ENCODE measurements at places on chromosomes 7 and 10.

GRCh38 chr10:103651783-103652476 lies 158.4 kb downstream of the NEURL1 start:
- DNase-seq, result no peak

- DNase-seq, result no peak
Measured at GRCh38 chr10:113022265-113022664, 72.2 kb downstream of the TCF7L2 start.

- no peak for DNase-seq
Measured at GRCh38 chr7:43647339-43647672, 64.4 kb downstream of the STK17A start.

GRCh38 chr10:120929166-120929565 lies 78.0 kb downstream of the WDR11 start:
- DNase-seq, result no peak

DNA sequence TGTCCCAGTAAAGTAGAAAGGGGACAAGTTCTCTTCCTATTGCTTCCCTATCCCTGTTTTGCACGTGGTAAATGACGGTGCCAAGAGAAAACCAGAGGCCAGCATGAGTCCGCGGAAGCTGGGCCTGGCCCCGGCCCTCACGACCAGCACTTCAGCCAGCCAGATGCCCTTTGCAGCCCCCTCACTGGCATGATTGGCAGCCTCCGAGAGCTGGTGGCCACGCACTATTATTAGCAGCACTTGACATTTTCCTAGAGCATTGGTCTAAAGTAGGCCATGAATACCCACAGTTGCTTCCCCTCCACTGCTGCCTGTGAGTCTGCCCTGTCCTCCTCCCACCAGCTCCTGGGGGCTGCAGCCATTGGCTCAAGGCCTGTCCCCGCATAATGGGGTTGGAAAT lies 369.1 kb downstream of the PLXNA4 start:
- no peak for DNase-seq

- DNase-seq, result no peak
Measured at GRCh38 chr10:966466-967235, 21.6 kb upstream of the GTPBP4 start.

- no peak for DNase-seq
Measured at GRCh38 chr10:111974325-111974724, 209.2 kb downstream of the GPAM start.

- DNase-seq, result no peak
Measured at GRCh38 chr10:117745301-117745700, 202.8 kb downstream of the EMX2 start.

GRCh38 chr7:92621026-92621540 lies 30.9 kb upstream of the FAM133B start:
- DNase-seq, result peak; percentile 29

- no peak for DNase-seq
Measured at GRCh38 chr7:79461660-79462059, 8.2 kb upstream of the MAGI2 start.

DNA sequence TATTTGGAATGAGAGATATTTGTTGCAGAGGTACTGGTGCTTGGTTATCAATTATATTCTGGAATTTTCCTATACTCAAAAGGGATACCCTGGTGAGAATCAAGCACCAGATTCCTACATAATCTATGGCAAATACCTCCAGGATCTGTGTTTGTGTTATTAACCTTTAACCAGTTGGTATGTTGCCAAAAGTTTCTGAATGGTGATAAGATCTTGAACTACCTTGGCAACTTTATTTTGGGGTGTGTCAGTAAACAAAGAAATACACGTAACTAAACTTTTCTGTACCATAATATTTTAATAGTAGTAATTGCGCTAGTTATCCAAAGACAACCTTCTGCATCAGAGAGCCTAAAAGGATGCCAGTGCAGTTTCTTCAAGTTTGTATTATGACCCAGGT lies 13.4 kb downstream of the SCIN start:
- no peak for DNase-seq

DNA sequence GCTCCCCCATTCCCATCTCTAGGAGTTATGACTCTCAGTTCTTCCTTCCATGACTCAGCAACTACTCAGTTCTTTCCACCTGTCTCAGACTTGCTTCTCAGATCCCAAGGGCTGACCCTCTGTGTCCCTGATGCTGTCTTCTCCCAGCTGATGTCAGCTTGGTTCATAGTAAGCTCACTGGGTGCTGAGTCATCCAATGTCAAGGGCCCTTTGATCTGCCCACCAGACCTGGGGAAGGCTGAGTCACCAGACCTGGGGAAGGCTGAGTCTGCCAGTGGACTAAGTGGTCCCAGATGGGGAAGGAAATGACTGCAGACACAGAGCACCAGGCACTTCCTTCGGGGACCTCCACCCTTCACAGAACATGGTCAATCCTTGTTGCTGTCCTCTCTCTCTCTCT lies 76.1 kb upstream of the ZEB1 start:
- DNase-seq, result no peak

- no peak for DNase-seq
Measured at GRCh38 chr7:13990319-13990983, 985 bp upstream of the ETV1 start.

- no peak for DNase-seq
Measured at GRCh38 chr10:11699550-11700097, 42.6 kb upstream of the ECHDC3 start.

GRCh38 chr7:95478272-95479037 lies 7.3 kb upstream of the ASB4 start:
- no peak for DNase-seq

DNA sequence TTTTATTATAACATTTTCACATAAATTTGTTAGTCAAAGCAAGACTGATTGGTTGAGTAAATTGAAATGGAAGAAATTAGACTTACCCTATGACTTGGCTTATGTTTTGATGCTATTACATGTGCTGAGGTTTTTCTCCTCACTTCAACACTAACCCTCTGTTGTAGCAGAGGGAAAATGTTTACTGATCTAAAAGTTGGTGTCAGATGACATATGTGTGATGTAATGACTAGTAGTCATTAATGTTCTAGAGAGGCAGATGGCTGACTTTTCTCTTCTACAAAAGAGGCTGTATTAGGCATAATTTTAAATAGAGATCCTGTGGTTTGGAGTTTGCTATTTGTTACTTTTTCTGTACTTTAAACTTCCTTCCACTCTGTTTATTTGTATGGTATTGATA lies 266.0 kb downstream of the BBS9 start:
- no peak for DNase-seq

DNA sequence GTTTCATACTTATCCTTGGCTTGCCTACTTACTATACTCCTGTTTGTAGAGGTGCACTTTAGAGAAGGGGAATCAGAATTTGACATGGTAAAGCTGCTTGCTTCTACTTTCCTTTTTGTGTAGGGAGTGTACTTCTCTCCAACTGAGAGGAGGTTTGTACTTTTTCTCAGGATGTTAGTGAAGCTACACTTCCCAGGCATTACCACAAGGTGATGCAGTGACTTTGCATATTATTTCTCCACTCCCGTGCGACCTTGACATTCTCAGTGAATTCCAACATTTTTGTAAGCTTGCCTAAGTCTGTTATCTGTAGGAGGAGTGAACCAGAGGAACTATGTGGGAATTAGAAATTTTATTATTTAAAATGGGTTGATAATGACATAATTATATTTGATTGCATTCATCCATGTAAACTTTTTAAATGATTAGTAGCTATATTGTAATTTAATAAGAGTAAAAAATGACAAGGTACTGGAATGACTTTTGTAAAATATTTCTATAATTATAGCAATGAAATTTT lies 5.2 kb downstream of the TAX1BP1 start:
- DNase-seq, result no peak

DNA sequence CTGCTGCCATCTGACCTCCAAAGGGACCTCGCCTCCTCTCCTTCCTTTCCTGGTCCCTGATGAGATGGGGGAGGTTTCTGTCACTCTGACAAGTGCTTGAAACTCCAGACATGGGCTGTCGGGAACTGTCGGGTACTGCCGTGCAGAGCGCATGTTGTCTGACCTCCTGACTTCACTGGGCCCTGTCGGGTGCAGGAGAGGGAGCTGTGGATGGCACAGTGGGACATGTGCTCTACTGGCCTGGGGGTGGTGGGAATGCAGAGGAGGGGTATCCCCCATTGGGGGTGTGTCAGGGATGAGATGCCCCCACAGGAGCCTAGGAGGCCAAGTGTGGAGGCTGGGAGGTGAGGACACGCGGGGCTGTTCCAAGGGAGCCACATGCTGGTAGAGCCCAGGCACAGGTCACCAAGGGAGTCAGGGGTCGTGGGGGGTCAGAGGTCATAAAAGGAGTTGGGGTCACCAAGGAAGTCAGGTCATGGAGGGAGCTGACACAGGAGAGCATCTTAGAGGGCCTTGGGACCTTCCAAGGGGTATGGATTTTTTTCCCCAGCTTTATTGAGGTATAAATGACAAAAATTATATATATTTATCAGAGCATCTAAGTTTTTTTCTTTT lies 30.9 kb downstream of the TMEM120A start:
- no peak for DNase-seq

- DNase-seq, result no peak
Measured at GRCh38 chr7:12110425-12110824, 100.7 kb upstream of the TMEM106B start.

DNA sequence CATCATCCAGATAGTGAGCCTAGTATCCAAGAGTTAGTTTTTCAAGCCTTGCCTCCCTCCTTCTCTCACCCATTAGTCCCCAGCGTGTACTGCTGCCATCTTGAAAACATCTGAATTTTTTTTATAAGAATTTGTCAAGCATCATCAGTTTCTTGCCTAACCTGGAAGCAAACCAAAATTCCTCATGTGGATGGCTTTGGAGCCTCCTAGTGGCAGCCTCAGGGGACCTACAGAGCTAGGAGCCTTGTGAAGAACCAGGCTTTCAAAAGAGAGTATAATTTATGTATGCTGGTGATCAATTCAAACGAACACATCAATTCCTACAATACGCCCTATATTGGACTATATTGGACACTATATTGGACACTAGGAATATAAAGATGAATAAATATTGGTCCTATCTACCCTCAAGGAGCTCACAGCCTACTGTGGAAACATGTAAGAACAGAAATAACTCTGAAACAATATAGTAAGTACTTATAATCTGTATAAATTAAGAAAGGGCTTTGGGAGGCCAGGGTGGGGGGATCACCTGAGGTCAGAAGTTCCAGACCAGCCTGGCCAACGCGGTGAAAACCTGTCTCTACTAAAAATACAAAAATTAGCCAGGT lies 63.4 kb downstream of the HPSE2 start:
- no peak for DNase-seq

- DNase-seq, result no peak
Measured at GRCh38 chr10:34696423-34696822, 118.7 kb downstream of the PARD3 start.

DNA sequence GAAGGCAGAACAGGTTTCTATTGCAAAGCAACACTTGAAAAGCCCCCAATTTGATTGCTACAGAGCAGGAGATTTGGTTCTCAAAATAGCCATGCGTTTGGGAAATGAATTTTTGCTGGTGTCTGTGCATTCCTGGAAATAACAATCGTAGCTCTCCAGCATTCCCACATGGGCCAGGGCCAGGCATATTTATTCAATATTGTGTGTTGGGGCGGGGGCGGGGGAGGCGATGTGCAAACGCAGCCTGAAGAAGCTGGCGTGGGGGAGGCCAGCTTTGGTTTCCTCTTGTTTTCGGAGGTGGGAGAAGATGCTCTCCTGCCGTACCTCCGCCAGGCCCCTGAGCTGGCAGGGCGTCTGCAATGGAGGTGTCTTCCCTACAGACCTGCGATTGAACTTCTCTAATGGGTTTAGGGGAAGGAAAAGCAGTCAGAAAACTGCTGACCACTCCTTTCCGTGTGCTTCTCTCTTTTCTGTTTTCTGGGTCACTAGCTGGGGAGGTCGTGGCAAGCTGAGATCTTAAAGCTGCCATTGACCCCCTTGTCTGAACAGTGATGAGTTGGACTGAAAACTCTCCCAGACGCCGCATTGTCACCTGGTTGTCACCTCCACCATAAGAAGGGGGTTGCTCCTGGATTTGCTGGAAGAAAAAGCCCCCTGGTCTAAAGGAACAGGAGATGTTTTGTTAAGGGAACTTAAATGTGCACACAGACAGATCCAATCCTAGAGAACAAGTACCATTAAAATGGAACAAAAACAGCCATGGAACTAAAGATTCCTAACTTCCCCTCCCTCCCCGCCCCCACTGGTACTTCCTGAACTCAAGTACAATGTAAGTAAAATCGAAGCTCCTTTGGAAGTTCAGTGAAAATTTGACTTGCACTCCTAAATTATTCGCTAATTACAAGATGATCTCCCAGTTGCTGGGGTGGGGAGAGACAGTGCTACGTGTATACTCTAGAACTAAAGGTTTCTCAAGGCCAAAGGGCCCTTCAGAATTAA lies 56.4 kb upstream of the HABP2 start:
- no peak for DNase-seq

GRCh38 chr7:101978683-101979082 lies 161.3 kb downstream of the CUX1 start:
- no peak for DNase-seq

- DNase-seq, result no peak
Measured at GRCh38 chr10:28130267-28130666, 131.4 kb upstream of the ODAD2 start.

DNA sequence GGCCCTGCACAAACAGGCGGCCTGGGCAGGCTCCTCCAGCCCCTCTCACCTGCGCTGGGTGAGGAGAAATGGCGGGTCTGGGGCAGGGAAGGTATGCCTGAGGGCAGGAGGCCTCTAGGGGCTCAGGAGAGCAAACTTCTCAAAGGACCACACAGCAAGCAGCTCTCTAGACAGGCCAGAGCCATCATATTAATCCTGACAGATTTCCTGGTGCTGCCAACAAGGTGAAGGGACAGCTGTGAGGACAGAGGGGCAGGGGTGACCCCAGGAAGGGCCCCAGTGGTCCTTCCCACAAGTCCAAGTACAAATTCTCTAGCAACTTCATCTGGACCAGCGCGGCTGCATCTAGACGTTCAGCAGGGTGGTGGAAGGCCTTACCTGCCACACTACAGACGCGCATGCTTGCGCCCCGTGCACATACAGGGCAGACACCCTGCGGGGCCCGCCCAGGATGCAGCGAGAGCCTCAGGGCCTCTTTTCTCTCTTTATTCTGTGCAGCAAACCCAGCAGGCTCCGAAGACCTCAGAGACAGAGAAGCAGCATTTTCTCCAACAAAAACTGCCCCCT lies 62.1 kb downstream of the ZRANB1 start:
- DNase-seq, result no peak

DNA sequence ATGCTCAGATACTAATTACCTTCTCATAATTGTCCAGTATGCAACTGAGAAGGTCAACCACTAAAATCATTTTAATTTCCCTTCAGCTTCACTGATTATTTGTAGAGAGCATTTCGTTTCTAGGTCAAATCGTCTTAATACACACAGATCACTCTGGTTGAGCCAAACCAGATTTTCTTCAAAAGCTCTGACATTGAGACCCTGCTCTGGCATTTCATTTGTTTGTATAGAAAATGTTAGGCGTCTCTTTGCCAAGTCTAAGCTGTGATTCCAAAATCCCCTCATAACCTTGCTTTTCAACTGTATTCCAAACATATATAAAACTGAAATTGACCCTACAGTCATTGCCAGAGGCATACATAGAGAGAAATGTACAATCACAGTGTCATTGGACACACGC lies 520.0 kb downstream of the CNTNAP2 start:
- no peak for DNase-seq

Data from stimulated activated naive CD4-positive, alpha-beta T cell (primary cell).